Muscle of back (tissue), 13 donors: ENCODE measurements at places on chromosomes 13 and 19. TPM values are rescaled to one million over a fixed set of nuclear protein-coding genes. Genes with fewer than 3 reads are reported as not detected.

DNA sequence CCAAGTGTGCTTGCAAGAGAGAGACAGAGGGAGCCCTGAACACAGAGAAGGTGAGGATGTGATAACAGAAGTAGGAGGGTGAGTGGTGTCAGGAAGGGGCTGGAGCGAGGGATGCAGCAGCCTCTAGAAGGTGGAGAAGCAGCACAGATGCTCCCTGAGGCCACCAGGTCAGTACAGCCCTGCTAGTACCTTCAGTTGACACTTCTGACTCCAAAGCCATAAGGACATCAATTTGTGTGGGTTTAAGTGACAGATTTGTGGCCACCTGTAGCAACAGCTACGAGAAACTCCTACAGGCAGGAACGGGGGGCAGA, 6.9 kb downstream of the ERICH4 start:
- no peak for DNase-seq

- DNase-seq = no peak
Observed at GRCh38 chr13:93147946-93148345, 78.7 kb upstream of the GPC6 start.

- DNase-seq = no peak
Observed at GRCh38 chr19:40274585-40275544, 10.3 kb downstream of the AKT2 start.

GRCh38 chr13:79282976-79283375, 123.1 kb downstream of the RBM26 start:
- DNase-seq = no peak

DNA sequence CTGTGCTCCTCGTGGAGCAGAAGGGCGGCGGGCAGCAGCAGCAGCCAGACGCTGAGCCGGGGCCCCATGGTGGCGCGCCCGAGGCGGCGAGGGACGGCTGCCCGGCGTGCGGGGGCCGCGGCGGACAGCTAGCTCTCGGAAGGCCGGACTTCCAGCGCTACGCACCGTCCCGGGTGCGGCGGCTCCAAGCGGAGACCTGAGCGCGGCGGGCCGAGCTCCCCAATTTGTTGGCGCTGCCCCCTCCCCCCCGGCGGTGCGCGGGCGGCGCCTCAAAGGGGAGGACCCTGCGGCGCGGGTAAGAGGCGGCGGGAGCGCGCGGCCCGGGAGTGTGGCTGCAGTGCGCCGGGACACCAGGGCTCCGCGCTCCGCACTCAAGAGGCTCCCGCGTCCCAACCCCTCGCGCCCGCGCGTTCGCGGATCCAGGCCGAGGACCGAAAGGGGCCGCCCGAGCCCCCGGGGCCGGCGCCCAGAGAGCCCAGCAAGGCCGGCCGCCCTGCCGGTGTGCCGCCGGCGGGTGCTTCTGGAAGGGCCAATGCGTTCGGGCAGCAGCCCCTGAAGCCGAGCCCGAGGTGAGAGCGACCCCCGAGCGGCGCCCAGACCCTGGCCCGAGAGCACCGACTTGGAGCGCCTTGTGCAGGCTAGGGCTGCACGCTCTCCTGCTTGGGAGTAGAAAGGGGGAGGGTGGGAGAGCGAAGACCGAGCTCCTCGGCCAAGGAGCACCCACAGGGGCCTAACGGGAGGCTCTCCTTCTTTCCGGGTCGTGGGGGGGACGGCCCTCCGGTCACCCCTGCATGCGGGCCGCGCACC, at the start of the genes COL4A1 and COL4A2:
Gene COL4A1 (minus strand): TSS at position 198 of the 807 bp plus-strand sequence. CDS start 130 bp downstream, at position 68.
Gene COL4A2 (plus strand): TSS at position 325 of the 807 bp plus-strand sequence. CDS start 620 bp downstream, outside the sequence.
- DNase-seq = peak; percentile 76

GRCh38 chr13:41513600-41513999, 56.2 kb downstream of the RGCC start:
- DNase-seq = no peak

DNA sequence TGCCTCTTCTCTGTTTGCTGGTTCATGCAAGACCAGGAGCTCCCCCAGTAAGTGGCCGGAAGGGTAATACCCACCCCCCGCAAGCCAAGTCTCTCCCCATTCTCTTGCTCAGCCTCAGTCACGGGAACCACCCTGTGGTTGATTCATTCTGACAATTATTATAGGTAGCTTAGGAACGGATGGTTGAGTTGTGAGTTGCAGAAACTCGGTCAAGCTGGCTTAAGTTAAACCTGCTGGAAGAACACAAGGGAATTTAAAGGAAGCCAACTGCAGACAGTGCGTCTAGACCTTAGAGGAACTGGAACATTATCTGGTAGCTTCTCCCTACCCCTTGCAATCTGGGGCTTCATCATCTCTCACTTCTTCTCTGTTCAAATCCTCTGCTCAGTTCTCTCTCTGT, 8.9 kb downstream of the FPR1 start:
- DNase-seq = no peak

GRCh38 chr13:102763741-102764140, 9.8 kb downstream of the TEX30 start:
- no peak for DNase-seq

- no peak for DNase-seq
Observed at GRCh38 chr13:112908342-112908741, 60.7 kb upstream of the MCF2L start.

- no peak for DNase-seq
Observed at GRCh38 chr13:49777746-49778614, 14.5 kb downstream of the KPNA3 start.

DNA sequence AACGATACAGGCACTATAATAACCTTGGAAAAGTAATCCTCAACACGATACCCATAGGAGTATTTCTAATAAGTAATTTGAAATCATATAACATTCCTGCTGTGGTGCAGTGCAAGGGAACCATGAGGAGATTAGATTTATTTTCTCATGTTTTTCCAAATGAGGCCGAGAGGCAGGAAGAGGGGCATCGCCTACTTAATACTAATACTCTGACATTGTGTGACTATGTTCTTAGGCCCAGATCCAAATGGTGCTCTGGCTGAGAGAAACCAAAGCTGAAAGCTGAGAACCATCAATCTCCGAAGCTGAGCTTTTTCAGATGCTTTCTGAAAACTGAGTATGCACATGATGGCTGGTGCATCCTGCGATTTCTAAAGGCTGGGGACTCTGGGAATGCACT, 248.0 kb upstream of the MAB21L1 start:
- DNase-seq = peak; percentile 75

DNA sequence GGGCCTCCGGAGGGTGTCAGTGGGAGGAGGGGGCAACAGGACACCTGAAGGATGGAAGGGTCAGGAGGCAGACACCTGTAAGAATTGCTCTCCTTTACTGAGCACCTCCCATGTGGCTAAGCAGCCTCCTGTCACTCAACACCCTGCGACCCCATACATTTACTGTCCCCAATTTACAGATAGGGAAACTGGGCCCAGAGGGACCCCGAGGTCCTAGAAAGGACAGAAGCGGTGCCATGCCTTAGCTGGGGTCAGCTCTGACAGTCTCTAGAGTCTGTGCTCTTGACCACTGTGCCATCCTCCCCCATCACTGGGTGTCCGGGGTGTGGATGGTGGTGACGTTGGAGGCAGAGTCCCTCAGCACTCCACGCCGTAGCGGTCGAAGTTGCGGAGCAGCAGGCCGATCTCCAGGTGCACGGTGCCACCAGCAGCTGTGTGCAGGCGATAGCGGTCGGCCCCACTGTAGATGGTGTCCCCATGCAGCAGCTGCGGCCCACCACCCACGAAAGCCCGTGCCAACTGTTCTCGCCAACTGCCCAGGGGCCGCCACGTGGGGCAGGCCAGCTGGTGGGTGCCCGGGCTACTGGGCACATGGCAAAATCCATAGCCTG, 726 bp upstream of the TGFB1 start:
- no peak for DNase-seq

GRCh38 chr19:53130506-53130905, 2.2 kb downstream of the ZNF415 start:
- DNase-seq = no peak

DNA sequence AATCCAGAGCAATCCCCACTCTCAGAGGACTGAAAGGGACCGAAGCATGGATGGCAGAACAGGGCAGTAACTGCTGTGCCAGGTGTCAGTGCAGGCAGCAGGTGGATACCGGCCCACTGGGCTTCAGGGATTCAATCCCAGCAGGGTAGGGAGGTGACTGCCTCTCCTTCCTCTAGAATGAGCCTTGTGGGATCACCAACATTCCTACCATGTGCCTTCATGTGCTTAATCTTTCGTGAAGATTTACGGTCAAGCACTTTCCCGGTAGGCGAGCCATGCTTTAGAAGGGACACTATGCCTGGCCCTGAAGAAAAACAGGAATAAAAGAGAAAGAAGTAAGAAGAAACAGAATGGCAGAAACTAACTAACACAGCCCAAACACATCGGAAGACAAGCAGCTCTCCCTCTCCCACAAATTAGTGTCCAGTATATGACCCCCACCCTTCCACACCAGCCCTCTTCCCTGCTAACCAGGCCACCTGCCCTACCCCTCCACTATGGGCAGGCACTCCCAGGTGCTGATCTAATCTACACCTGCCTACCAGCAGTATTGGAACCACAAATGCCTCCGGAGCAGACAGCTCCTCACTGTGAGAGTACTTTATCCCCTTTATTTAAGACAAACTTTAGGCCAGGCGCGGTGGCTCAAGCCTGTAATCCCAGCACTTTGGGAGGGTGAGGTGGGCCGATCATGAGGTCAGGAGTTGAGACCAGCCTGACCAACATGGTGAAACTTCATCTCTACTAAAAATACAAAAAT, 162.5 kb downstream of the NUFIP1 start:
- no peak for DNase-seq

GRCh38 chr13:34822650-34823049, 119.4 kb upstream of the NBEA start:
- no peak for DNase-seq

DNA sequence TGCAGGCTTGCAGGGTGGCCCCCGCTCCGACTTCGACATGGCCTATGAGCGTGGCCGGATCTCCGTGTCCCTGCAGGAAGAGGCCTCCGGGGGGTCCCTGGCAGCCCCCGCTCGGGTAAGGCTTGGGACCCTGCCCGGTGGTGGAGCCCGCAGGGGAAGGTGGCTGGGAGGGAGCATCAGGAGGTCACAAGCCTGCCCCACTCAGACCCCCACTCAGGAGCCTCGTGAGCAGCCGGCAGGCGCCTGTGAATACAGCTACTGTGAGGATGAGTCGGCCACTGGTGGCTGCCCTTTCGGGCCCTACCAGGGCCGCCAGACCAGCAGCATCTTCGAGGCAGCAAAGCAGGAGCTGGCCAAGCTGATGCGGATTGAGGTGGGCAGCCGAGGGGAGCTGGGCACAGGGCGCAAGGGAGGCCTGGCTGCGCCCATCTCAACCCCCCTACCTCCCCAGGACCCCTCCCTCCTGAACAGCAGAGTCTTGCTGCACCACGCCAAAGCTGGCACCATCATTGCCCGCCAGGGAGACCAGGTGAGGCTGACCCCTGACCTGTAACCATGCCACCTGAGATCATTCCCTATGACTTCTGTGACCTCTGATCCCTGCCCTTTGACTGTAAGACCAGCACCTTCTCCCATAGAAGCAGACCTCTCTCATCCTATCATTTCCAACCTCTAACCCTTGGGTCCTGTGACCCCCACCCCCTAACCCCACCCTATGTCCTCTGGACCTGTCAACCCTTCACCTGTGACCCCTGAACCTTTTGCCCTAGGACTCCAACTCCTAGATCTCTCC, 7.2 kb downstream of the PNPLA6 start:
- DNase-seq = no peak

Gene FLT1
- polyA plus RNA-seq = 20.6 TPM

Gene KLK2
- not detected for polyA plus RNA-seq

Gene LRFN3
- polyA plus RNA-seq = 7.2 TPM

Gene ZNF728
- polyA plus RNA-seq = 0.18 TPM

Gene MAST1
- polyA plus RNA-seq = 0.67 TPM

Gene ZDHHC20
- polyA plus RNA-seq = 46.8 TPM

Gene LENG8
- 111 TPM for polyA plus RNA-seq
